Upper lobe of right lung (tissue), 1 donor: ENCODE measurements at places on chromosomes 7 and 10.

- H3K27me3 ChIP-seq = peaks cover 19% of the 10 kb centered on the region
- H3K36me3 ChIP-seq = no peaks in the 10 kb centered on the region
Measured at GRCh38 chr7:71132127-71132376, at the start of gene GALNT17. Gene GALNT17 (plus strand): TSS chr7:71132144.

DNA sequence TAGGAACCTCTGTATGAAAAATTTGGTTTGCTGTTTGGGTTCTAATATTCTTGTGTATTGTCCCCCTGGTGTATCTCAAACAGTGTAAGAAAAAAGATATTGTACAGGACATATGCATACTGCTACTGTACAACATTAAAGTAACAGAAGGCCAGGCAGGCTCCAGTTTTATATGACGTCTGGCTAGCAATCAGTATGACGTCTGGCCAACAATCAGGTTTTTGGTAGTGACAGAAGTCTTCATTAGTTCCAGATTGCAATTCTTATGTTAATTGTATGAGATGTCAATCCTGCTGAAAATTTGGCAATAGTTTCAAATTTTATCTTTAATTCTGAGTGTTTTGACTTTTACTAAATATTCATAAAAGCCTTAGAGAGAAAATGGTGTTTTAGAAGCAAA lies 67.9 kb upstream of the KCND2 start:
- H3K4me3 ChIP-seq = no peak overlapping the region
- no peaks in the 10 kb centered on the region for H3K4me1 ChIP-seq
- DNase-seq = no peak
- no peak overlapping the region for H3K27ac ChIP-seq

- no peaks in the 10 kb centered on the region for H3K27me3 ChIP-seq
- no peak for DNase-seq
- no peak overlapping the region for H3K27ac ChIP-seq
- H3K4me3 ChIP-seq = no peak overlapping the region
- H3K36me3 ChIP-seq = peaks cover 5% of the 10 kb centered on the region
Measured at GRCh38 chr10:101856626-101857025, 13.0 kb upstream of the KCNIP2 start.

GRCh38 chr7:7668706-7669105 lies 28.2 kb downstream of the UMAD1 start:
- no peak overlapping the region for H3K4me3 ChIP-seq
- no peak overlapping the region for H3K27ac ChIP-seq
- no peaks in the 10 kb centered on the region for H3K36me3 ChIP-seq
- no peak for DNase-seq

- no peak overlapping the region for H3K27ac ChIP-seq
- DNase-seq = no peak
- no peaks in the 10 kb centered on the region for H3K4me1 ChIP-seq
- no peaks in the 10 kb centered on the region for H3K27me3 ChIP-seq
- no peak overlapping the region for H3K4me3 ChIP-seq
Measured at GRCh38 chr7:141483044-141483443, 68.2 kb upstream of the AGK start.

GRCh38 chr7:99742737-99743394 lies 7.9 kb upstream of the CYP3A7 start:
- H3K4me3 ChIP-seq = no peak overlapping the region
- H3K36me3 ChIP-seq = no peaks in the 10 kb centered on the region
- no peak for DNase-seq
- no peaks in the 10 kb centered on the region for H3K4me1 ChIP-seq
- H3K27ac ChIP-seq = no peak overlapping the region

DNA sequence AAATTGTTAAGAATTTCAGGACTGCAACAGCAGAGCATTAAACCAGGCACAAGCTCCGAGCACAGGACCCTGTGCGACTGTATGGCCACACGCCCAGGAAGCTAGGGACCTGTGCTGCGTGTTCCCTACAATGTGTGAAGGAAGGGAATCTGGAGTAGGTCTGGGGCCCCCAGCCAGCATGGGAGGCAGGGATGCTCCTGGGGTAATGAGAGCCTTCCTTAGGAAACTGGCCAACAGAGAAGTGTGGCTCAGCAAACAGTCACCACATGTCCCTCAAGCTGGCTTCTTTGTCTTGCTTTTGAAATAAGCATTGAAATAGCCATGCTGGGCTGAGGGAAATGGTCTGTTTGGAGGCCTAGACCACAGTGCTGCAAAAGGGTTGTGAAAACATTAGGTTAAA lies 8.2 kb downstream of the BLNK start:
- H3K36me3 ChIP-seq = no peaks in the 10 kb centered on the region
- DNase-seq = no peak
- H3K27ac ChIP-seq = no peak overlapping the region
- no peak overlapping the region for H3K4me3 ChIP-seq

- no peak overlapping the region for H3K27ac ChIP-seq
- DNase-seq = no peak
- peaks cover 24% of the 10 kb centered on the region for H3K4me1 ChIP-seq
- H3K27me3 ChIP-seq = no peaks in the 10 kb centered on the region
Measured at GRCh38 chr7:143299840-143300239, 11.7 kb downstream of the CASP2 start.

DNA sequence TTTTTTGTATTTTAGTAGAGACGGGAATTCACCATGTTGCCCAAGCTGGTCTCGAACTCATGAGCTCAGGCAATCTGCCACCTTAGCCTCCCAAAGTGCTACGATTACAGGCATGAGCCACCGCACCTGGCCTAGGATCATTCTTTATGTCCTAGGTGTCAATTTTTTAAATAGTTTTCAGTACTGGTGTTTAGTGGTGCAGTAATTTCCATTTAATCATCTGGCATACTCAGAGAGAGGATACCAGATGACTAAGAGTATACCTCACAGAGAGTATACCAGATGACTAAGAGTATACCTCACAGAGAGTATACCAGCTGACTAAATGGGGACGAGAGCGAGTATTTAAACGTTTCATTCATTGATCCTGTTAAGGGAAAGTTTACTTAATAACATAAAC lies 37.3 kb upstream of the TMEM248 start:
- no peak overlapping the region for H3K4me3 ChIP-seq
- H3K27ac ChIP-seq = no peak overlapping the region
- DNase-seq = no peak

DNA sequence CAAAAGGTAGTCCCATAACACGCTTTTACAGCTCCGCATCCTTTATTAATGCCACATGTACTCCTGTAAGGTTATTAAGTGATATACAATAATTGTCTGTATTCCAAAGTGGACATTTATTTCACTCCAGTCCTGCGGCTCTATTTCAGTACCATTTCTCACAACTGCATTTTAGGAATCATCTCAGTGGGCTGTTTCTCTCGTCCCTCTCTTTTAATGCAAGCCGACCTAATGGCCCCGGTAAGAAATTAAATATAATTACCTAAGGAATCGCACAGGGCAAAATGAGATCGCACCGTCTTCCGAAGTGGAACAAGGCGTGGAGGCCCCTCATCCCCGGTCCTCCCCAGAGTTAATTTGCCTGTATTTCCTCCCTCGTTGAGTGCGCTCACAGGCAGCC lies 216.5 kb downstream of the RAB11FIP2 start:
- H3K36me3 ChIP-seq = no peaks in the 10 kb centered on the region
- no peaks in the 10 kb centered on the region for H3K27me3 ChIP-seq
- DNase-seq = no peak
- no peak overlapping the region for H3K27ac ChIP-seq
- H3K4me3 ChIP-seq = no peak overlapping the region

- H3K27me3 ChIP-seq = no peaks in the 10 kb centered on the region
- H3K27ac ChIP-seq = no peak overlapping the region
- H3K36me3 ChIP-seq = no peaks in the 10 kb centered on the region
- H3K4me3 ChIP-seq = no peak overlapping the region
Measured at GRCh38 chr10:35872671-35873070, 230.6 kb upstream of the FZD8 start.

DNA sequence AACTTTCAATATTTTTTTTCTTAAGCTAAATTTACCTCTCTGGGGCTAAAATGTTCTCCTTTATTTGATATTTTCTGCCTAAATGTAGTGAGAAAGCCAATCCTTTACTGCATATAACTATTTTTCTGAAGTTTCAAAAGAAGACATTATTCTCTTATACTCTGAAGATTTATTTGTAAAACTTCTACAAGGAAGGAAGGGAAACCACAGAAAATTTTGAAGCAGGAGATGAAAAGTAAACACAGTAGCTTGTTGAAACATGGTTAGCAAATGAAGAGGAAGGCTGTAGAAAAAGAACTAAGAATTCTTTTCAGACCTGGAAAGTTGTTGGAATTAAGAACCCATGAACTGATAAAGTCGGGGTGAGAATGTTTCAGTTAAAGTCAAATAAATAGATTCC lies 330.3 kb downstream of the HGF start:
- no peaks in the 10 kb centered on the region for H3K27me3 ChIP-seq
- no peaks in the 10 kb centered on the region for H3K36me3 ChIP-seq
- DNase-seq = no peak
- no peak overlapping the region for H3K27ac ChIP-seq
- no peak overlapping the region for H3K4me3 ChIP-seq

GRCh38 chr10:120428754-120429153 lies 28.3 kb upstream of the PLPP4 start:
- H3K4me1 ChIP-seq = no peaks in the 10 kb centered on the region
- no peak overlapping the region for H3K27ac ChIP-seq
- H3K27me3 ChIP-seq = no peaks in the 10 kb centered on the region
- no peak overlapping the region for H3K4me3 ChIP-seq

DNA sequence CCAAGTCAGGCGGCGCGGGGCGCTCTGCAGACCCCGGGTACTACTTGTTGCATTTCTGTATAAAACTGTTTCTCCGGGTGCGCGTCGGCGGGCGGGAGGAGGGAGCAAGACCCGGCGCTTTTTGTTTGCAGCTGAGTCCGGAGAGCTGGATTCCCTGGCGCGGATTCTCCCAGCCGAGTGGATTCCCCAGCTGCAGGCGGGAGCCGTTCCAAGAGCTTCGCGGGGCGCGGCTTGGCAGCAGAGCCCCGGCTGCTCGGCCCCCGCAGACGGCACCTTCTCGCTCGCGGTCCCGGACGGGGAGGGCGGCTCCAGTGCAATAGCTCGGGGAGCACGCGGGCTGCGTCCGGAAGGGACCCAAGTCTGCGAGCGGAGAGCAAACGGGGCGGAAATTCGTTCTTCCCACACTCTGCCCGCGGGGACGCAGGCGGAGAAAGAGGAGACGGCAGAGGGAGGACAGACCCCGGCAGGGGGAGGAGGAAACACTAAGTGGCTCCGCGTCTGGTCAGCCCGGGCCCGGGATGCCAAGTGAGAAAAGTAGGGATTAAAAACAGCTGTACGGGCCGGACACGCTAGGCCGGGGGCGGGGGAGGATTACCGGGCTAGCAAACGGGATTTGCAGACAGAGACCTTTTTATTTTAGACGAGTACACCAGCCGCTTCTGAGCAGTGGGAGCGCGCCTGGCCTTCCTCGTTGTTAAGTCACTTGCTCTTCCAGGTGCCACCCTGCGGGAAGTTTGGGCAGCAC lies at the start of gene TRIL:
Gene TRIL, minus strand, starts transcription at position 96 of the 745 bp plus-strand sequence. CDS start 284 bp downstream, outside the sequence.
- H3K27me3 ChIP-seq = peaks cover 26% of the 10 kb centered on the region
- peak within 1 kb of the TSS; percentile 49 for H3K27ac ChIP-seq
- peaks cover 46% of the 10 kb centered on the region for H3K4me1 ChIP-seq
- H3K4me3 ChIP-seq = peak within 1 kb of the TSS; percentile 54
- peak; percentile 87 for DNase-seq

DNA sequence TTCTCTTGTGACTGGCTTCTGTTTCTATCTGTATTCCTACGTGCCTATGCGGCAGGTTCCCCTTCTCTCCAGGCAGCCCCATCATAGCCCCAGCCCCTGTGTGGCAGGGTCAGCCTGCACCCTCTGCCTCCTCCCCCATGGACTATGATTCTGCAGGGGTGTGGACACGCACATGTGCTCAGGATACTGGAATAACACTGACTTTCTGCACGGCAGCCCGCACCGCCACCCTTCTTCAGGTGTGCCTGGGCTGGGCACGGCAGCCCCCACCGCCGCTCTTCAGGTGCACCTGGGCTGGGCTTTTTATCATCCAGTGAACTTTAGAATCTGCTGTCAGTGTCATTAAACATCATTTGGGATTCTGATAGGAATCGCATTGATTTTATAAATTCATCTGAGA lies 202.6 kb upstream of the PPP2R2D start:
- no peaks in the 10 kb centered on the region for H3K27me3 ChIP-seq
- no peaks in the 10 kb centered on the region for H3K36me3 ChIP-seq
- H3K4me3 ChIP-seq = no peak overlapping the region

- H3K27me3 ChIP-seq = no peaks in the 10 kb centered on the region
- H3K36me3 ChIP-seq = no peaks in the 10 kb centered on the region
- H3K4me3 ChIP-seq = no peak overlapping the region
- no peak overlapping the region for H3K27ac ChIP-seq
- DNase-seq = no peak
Measured at GRCh38 chr10:58502956-58503355, 9.7 kb upstream of the BICC1 start.

DNA sequence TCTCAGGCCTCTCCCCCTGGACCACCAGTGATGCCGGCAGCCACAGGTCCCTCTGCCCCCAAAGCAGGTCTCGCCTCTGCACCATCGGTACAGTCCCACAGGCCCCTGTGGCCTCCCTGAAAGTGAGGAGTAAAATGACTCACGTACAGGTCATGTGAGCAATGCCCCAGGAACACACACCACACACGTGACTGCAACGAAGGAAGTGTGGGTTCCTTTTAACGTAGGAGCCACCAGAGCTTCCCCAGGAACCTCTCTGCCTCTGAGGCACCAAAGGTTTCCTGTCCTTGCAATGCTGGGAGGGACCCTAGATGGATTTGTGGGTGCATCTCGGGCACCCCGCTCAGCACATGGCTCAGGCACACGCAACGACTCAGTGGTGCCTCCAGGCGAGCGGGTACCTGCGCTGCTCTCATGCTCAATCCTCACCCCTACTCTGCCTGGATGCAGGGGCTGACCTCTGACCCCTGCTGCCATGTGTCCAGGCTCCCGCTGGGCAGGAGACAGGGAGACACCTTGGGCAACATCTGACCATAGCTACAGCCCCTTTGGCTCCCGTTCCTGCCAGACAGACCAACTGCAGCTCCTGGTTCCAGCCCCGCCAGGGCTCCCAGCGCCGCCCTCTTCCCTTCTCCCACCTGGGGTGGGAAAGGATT lies 120.7 kb downstream of the PRKAG2 start:
- H3K4me3 ChIP-seq = no peak overlapping the region
- peaks cover 44% of the 10 kb centered on the region for H3K4me1 ChIP-seq
- peak overlapping the region; percentile 32 for H3K27ac ChIP-seq
- H3K27me3 ChIP-seq = no peaks in the 10 kb centered on the region

DNA sequence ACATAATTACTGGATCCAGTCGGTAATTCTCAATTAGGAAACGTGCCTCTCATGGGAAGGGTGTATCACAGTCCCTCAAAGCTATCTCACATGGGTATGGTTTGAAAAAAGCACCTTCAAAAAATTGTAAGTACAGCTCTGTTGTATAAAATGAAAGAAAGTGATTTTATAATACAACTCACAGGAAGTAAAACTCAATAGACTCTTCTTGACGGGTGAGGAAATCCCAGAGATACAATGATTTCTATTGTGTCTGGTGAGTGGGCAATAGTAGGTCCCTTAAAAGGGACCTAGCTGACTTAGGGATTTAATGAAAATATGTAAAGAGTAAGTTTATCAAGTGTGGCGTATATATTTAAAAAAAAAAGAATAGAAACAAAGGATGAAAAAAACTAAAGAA lies 27.0 kb downstream of the TASOR2 start:
- H3K4me1 ChIP-seq = peaks cover 21% of the 10 kb centered on the region
- DNase-seq = no peak
- no peaks in the 10 kb centered on the region for H3K27me3 ChIP-seq
